ENCODE measurements at places on chromosomes 1 and 21.

DNA sequence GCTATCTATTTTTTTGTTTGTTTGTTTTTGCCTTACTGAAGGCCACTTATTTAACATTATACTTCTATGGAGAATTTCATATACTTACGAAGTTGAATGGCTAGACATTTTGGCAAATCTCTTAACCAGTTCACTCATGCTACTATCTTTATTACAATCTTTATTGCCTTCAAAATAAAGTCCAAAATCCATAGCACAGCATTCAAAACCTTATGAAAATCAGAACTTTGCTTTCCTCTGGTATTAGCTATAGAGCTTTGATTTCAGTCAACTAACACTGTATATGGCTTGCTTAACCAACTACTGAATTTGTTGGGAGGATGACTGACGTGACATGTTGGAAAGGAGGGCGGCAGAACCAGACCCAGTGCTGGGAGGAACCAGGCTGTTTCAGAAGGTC lies 571.1 kb downstream of the LMO4 start:
- no peak for DNase-seq

- DNase-seq: no peak
Observed at GRCh38 chr1:54152696-54153095, at the start of gene CDCP2. Gene CDCP2, minus strand, starts transcription at chr1:54153000. Its CDS starts 78 bp downstream, at chr1:54152922.

DNA sequence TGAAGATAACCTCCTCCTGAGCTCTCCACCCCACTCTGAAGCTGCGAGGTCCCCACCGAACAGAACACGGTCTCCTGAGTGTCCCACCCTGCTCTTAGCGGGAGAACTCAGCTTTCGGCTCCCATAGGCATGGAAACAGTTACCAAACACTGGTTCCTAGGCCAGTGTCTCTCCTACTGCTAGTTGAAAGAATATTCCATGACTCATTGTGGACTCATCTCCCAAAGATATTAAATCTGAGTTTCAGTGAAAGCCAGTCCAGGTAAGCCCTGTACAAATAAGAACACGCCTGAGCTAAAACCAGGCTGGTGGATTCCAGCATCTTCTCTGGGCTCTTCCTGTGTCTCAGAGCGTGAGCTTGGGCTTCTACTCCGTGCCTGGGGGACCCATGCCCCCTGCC lies 107.5 kb upstream of the CLDN14 start:
- no peak for DNase-seq

GRCh38 chr1:171590022-171590421 lies 32.0 kb upstream of the MYOCOS start:
- no peak for DNase-seq

DNA sequence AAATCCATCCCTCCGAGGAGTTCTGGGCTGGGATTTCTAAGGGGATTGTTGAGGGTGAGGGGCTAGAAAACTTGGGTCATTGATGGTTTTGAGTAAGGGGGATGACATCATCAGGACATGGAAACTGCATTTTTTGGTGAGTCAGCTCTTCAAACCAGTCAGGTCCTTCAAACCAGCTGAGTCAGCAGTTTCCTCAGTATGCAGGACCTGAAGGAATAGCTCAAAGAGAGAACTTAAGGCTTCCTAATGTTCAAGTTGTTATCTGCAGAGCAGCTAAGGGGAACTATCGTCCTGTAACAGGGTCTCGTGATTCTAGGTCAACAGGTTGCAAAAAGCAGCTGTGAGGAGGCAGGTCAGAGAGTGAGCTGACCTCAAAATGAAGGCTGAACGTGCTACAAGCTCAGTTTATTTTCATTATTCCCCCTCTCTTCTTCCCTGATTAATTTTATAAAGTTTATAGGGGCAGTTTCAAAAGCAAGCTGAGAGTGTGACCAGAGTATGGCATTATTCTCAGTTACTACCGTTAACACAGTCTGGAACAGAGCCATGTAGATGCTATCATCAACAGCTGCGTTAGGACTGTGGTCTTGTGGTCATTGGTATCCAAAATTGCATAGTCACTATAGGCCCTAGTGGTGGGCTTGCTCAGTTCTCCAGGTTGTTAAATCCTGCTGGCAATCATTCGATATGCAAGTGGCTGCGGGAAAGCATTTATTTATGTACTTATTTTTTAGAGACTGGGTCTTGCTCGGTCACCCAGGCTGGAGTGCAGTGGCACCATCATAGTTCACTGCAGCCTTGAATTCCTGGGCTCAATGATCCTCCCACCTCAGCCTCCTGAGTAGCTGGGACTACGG lies 10.7 kb upstream of the SDC3 start:
- DNase-seq: no peak

DNA sequence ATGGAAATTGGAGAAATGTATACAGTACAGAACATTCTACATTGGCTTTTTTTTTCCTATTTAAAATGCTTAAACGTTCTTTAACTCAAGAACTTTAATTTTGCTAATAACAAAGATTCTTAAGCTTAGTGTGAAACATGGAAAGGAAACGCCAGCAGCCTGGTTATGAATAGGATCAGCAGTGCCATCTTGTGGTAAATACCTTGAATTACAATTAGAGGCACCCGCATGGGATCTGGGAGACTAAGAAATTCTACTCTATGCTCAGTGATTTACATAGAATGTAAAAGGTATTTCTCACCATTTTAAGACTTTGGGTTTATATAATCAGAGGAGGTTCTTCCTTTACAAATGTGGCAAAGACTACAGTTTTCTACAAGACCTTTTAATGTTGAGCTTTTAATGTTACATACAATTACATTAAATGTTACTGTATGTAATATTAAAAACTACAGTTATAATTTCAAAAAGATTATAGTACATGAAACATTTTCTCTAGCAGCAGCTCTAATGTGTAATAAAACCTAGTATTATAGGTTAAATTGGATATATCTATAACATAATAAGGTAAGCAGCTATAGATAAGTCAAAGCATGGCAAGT lies 32.1 kb upstream of the APOBEC4 start:
- no peak for DNase-seq

DNA sequence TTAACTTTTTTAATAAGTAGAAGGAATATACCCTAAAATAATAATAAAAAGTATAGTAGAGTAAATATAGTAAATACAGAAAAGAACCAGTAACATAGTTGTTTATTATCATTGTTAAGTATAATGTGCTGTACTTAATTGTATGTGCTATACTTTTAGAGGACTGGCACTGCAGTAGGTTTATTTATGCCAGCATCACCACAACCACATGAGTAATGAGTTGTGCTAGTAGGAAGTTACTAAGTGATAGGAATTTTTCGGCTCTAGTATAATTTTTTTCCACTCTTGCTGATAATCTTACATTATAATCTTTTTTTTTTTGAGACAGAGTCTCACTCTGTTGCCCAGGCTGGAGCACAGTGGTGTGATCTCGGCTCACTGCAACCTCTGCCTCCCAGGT lies 71.6 kb downstream of the IVNS1ABP start:
- DNase-seq: no peak

DNA sequence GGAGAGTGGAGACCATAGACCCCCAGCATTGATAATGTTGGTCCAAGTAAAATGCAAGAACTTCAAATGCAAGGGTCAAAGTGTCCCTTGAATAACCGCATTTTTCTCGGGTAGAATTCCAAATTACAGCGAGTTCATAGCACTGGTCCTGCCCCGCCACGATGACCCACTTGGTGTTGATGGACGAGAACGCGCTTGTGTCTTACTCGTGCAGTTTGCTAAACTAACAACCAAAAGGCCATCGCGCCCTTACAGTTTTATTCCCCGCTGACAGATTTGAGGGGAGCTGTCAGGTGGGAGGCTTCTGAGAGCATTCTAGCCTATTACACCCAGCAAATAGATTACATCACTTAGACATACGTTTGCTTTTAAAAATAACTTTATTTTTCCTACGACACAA lies 17.3 kb upstream of the TSPEAR start:
- DNase-seq: no peak

GRCh38 chr1:101300916-101301315 lies 64.1 kb downstream of the S1PR1 start:
- no peak for DNase-seq

DNA sequence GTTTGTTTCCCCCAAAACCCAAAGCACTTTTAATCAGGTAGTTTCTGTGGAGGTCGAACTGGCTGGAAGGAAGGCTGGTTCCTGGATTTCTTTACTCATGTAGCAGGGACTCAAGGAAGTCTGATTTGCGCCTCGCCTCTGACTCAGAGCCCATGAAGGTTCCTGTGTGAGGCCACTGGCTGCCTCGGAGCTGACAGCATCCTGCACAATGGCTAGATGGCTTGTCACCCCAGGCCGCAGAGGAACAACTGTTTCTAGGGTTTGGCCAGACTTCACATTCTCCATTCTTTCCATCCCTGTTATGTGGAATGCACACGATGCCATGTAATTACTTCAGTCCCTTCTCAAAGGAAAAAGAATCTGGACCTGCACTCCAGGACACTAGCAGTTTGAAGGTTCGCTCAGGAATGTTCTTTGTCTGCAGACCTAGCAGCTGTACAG lies 39.1 kb upstream of the PRSS38 start:
- no peak for DNase-seq

DNA sequence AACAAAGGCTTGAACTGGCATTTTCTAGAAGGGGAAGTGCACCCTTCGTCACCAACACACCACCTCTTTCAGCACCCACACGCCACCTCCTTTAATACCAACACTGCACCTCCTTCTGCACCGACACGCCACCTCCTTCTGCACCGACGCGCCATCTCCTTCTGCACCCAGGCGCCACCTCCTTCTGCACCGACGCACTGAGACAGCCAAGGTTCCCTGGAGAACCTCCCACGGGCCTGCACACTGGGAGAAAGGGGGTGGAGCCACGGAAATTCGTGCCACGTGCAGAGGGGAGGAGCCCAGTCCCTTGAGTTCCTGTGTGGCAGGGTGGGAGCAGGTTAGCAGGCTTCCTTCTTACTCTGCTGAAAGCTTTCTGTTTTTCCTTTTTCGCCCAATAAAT lies 327.9 kb upstream of the C1orf174 start:
- DNase-seq: no peak

DNA sequence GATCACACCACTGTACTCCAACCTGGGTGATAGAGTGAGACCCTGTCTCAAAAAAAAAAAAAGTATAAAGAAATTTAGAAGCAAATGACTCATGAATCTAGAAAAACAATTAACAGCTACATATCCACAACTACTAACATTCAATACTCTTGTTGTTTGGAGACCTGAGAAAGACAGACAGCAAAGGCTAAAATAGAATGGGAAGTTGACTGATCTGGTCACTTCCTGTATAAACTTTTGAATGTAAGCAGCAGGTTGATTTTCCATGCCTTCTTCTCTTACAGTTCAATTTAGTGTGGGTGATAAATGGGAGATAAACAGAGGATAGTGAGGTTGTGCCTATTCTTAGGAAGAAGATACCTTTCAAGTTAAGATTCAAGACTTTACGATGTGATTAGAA lies 85.2 kb downstream of the TGFB2 start:
- DNase-seq: no peak

DNA sequence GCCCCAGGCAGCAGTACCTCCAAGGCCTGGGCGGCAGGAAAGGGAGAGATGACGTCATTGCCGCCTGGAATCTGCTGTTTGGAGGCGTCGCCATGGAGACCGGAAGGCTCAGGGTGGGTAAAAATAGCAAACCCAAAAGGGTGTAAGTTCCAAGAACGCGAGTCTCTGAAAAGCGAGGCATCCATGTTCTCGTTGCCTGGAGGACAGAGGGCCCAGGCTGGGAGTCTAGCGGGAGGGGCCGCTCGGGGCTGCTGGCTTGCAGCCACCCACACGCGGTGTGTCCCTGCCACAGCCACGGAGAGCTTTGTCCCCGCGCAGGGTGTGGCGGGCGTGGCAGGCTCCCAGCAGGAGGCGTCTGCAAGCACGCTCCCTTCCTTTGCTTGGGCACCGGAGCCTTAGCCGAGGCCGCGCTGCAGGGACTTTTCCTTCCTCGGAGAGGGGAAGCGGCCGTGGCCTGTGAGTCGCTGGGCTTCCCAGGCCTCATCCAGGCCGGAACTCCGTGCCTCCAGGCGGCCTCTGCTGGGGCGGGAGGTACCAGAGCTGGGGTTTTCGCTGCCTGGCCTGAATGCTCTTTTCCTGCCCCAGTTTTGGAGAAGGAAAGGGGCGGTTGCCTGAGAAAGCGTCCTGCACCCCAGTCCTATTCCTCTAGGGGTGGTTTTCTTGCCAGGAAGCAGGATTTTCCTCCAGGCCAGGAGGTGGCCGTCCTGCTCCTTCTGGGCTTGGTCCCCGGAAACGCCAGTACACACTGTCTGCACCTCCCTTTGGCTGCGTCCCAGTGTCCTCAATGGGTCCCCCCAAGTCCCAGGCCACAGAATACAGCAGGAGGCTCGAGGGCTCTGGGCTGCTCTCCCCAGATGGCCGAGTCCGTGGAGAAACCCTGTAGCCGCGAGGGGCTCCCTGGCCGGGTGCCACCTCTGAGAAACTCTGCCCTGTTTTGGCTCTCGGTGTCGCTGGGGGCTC lies 15.3 kb upstream of the SKI start:
- DNase-seq: no peak

DNA sequence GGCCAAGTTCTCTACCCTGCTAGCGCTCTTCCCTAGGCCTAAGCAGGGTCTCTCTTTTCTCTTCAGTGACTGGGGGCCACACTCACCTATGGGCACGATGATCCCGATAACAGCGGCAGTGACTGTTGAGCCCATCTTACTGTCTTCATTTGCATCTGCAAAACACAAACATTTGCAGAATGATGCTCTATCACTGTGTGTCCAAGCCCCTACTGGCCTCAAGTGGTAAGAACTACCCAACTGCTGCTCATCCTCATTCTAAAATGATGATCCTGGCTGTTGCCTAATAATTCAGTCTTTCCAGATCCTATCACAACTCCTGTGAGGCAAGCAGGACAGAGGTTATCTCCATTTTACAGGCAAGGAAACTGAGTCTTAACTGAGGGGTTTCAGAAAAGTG lies 16.7 kb upstream of the MAGOH start:
- no peak for DNase-seq

DNA sequence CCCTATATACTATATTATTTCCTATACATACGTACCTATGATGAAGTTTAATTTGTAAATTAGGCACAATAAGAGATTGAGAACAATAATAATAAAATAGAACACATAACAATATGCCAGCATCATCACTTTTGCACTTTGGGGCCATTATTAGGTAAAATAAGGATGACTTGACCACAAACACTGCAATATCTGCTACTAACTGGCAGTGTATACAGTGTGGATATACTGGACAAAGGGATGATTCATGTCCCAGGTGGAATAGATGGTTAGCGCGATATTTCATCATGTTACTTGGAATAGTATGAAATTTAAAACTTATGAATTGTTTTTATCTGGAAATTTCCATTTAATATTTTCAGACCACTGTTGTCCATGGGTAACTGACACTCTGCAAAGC lies 35.4 kb upstream of the TXLNA start:
- DNase-seq: no peak

- DNase-seq: no peak
Observed at GRCh38 chr21:42190486-42190863, 28.5 kb upstream of the ABCG1 start.

GRCh38 chr1:173406783-173407230 lies 70.3 kb upstream of the PRDX6 start:
- no peak for DNase-seq

GRCh38 chr1:32349211-32349708 lies 13.0 kb downstream of the FAM229A start:
- no peak for DNase-seq

- no peak for DNase-seq
Observed at GRCh38 chr1:23875382-23875781, 7.3 kb upstream of the FUCA1 start.
